Left ventricle myocardium inferior (tissue), 1 donor: ENCODE measurements at places on chromosomes 6 and 20.

DNA sequence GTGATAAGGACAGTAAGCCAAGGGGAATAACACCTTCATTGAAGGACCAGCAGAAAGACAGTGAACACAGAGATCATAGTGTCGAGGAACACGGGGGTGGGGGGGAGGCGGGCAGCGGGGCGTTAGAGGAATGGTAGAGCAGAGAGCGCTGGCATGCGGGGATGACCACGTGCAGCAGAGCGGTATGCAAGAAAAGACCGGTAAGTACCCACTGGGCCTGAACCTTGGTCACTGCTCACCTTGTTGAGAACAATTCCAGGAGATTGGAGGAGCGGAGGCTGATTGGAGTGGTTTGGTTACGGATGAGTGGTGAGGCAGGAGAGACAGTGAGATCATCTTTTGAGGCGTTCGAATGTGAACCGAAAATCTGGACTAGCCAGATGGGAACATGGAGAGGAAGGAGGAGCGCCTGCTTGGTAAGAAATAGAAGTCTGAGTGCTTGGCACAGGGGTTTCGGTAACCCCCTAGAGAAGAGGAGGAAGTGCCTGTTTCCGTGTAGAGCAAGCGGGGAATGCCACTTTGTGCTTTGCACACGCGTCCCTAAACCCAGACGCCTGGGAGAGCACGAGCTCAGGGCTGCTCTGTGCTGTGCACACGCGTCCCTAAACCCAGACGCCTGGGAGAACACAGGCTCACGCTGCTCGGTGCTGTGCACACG lies 70.0 kb downstream of the FAM120B start:
- DNase-seq: no peak

DNA sequence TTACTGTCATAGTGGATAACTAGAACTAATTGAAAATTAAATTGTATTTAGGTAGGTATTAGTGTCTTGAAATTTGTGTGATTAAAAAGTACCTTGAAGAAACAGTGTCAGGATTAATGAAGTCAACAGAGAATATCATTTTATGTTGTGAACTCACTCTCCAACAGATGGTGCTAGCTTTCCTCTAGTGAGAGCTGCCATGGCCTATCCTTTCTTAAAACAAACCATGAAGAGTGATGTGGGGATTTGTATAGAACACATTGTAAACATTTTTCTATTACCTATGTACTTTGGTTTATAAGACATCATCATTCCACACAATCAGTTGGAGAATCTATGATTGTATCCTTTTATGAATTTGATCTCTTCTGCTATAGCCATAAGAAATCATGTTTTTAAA lies 4.8 kb upstream of the SRSF12 start:
- no peak for DNase-seq

DNA sequence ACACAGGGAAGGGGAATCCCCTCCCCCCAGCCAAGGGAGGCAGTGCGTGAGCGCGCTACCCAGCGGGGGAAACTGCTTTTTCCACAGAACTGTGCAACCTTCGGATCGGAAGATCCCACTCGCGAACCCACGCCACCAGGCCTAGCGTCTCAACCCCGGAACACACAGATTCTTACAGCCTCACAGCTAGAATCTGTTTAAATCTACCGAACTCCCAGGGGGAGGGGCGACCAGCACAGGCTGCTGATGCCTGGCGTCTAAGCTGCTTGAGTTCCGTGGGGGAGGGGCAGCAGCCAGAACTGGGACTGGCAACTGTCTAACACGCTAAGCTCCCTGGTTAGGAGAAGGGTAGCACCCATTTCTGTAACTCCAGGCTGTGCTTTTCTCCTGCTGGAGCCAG lies 217.3 kb upstream of the TENT5A start:
- no peak for DNase-seq

- no peak for DNase-seq
Measured at GRCh38 chr6:1865585-1865984, 255.9 kb downstream of the FOXC1 start.

GRCh38 chr6:22468256-22468965 lies 101.0 kb upstream of the HDGFL1 start:
- DNase-seq: no peak

GRCh38 chr6:87333033-87333432 lies 4.0 kb upstream of the GJB7 start:
- no peak for DNase-seq

GRCh38 chr6:79622364-79622763 lies 8.8 kb upstream of the SH3BGRL2 start:
- no peak for DNase-seq

- peak; percentile 75 for DNase-seq
Measured at GRCh38 chr6:42104095-42104803, 38.2 kb downstream of the C6orf132 start.

DNA sequence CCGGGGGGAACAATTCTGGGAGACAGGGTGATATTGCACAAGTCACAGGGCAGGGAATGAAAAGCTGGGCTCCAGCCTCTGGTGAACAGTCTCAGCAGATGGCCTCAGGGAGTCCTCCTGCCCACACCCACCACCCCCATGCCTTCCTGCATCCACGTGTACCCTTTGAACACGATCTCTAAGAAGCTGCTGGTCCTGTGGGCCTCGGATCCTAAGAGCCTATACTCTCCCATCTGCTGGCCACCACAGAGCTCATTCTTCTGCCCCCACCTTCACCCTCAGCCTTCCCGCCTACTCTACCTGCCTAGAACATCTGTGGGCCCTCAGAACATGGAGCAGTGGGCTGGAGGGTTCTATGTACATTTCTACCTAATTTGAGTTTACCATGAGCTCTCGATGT lies 60.3 kb downstream of the TRERF1 start:
- no peak for DNase-seq

DNA sequence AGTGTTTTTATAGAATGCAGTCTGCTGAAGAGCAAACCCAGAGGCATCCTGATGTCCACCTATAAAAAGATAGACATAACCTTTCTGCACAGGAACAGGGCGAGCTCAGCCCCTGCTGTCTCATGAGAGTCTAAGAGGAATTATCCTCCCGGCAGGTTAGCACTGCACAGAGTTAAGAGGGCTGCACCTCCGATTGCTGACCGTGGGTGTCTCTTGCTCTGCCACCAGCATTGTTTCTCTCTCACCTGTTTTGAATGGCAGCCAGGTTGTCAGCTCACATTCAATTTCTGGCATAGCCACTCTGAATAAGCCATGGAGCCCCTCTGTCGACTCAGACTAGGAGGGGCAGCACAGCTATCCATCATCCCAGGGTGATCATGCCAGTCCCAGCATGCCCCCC lies 211.2 kb downstream of the PHACTR1 start:
- no peak for DNase-seq

DNA sequence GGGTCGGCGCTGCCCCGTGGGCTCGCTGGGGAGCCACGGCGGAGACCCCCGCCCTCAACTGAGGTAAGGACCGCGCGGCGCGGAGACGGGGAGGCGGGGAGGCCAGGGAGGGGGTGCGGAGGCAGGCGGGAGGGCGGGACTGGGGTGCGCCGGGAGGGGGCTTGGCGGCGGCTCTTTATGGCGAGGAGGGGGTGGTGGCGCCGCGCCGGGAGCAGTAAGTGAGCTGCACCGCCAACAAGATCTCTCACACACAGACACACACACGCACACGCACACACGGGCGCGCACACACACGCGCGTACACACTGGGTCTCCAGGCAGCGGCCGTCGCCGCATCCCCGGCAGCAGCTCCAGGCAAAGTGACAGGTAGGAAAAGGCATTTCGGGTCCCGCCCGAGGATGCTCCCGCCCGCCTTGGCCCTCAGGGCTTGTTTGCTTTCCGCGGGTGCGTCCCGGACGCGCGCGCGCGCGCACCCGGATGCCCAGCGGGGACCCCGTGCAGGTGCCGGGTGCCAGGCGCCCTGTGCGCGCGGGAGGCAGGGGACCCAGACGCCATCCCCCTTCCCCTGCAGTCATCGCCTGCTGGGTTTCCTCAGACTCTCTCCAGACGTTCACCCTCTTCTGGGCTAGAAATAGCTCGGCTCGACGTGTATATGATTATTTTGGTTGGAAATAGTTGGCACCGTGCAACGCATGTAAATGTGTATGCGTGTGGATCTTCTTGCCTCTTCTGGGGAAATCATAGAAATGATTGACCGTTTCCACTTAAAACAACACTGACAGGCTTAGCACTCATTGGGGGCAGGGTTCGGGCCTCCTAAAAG lies at the start of gene PLCB4:
TSS of gene PLCB4 (plus strand) at position 247 of the 823 bp plus-strand sequence. CDS start 238,728 bp downstream, outside the sequence.
- peak; percentile 52 for DNase-seq

DNA sequence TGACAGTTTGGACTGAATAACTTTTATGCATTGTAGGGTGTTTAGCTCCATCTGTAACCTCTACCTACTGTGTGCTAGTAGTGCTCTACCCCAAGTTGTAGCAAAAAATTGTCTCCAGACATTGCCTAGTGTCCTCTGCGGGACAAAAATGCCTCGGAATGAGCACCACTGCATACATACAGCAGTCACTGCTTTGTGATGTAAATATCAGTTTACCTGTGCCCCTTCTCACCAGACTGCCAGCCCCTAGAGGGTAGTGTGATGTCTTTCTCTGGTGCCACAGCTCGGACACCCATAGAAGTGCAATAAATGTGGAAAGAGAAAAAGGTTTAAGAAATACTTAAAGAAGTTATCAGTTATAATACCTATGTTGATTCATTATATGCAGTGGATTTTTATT lies 25.1 kb downstream of the TMEM200A start:
- DNase-seq: no peak

DNA sequence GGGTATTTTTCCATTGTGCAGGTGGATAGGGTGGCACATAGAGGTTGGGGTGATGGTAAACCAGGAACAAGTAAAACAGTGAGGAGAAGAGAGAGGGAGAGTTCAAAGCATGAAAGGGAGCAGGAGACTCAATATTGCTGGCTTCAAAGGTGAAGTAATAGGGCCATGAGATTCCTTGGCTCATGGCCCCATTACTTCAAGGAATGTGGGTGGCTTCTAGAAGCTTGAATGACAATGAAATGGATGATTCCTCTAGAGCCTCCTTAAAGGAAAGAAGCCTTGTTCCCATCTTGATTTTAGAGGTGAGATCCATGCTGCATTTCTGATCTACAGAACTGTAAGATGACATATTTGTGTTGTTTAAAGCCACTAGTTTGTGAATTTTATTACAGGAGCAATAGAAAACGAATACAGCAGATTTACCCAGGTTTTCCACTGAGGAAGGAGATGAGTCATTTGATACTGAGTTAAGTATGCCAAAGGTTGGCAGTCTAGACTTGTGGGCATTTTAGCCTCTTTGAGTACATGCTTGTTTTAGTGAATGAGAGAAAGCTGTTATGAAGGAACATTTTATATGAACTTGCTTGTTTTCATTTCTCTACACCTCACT lies 110.4 kb downstream of the PLCB4 start:
- DNase-seq: no peak

DNA sequence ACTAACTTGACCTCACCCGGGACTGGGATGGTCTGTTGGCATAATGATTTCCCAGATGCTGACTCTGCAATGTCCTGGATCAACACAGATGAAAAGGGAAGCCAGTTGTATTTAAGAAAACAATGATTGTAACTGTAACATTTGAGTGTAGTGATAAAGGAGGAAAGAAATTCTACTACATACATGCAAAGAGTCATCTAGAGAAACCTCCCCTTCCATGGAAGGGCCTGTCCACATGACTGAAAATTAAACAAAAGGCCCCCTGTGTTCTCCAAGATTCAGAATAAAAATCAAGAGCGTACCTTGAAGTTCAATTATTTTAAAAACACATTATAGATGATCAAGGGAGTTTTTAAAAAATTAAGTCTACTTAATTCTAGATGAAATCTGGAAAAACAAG lies 151.2 kb downstream of the FOXC1 start:
- no peak for DNase-seq

- DNase-seq: no peak
Measured at GRCh38 chr20:50058662-50059402, 54.1 kb downstream of the UBE2V1 start.

GRCh38 chr6:93418033-93418407 lies 1.3 kb downstream of the EPHA7 start:
- no peak for DNase-seq
